ENCODE measurements at places on chromosomes 2 and 18.

GRCh38 chr18:22493940-22494339 lies 76.2 kb upstream of the CTAGE1 start:
- no peak overlapping the region for H3K27ac ChIP-seq
- DNase-seq, result no peak
- H3K4me3 ChIP-seq, result no peak overlapping the region
- no peaks in the 10 kb centered on the region for H3K36me3 ChIP-seq
- H3K27me3 ChIP-seq, result no peaks in the 10 kb centered on the region
- H3K4me1 ChIP-seq, result no peaks in the 10 kb centered on the region

DNA sequence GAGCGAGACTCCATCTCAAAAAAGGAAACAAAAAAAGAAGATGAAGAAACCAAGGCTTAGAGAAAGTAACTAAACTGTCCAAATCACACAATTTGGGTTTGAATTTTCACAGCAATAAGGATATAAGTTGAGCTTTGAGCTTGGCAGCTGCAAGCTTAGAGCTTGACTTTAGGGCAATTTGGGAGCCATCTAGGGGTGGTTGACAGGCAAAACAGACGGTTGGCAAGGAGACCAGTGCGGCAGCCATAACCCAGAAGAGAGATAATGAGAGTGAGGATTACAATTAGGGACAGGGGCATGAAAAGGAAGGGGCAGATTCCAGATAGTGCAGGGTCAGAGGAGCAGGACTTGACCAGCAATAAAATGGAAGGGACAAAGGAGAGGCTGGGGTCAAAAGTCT lies 382.2 kb upstream of the HNRNPA3 start:
- peaks cover 6% of the 10 kb centered on the region for H3K4me1 ChIP-seq
- no peak overlapping the region for H3K4me3 ChIP-seq
- H3K36me3 ChIP-seq, result no peaks in the 10 kb centered on the region
- no peak for DNase-seq
- no peak overlapping the region for H3K27ac ChIP-seq
- no peaks in the 10 kb centered on the region for H3K27me3 ChIP-seq

DNA sequence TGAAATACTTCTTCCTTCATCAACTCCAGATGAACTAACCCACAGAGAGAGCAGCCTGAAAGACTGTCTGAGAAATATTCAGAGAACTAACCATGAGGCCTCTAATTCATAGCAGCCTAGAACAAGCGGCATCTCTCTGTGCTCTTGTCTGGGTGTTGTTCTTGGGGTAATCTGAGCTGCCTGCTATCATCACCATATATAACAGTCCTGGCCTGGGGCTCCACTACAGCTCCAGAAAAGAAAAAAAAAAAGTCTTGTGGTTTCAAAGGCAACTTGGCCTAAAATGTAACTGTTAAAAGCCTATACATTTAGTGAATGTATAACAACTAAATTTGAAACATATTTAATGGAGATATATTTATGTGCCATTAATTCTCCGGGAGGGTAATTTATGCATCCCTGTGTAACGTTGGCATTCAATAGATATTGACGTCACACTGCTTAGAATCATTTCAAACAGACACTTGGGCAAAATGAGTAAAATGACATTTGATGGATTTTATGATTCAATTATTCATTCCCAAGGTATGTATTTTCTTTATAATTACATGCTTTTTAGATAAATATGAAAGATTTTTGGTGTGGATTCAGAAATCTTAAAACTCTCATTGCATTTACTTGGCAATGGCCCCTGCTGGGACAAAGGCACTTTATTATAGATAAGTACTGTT lies 294.3 kb downstream of the HRH4 start:
- H3K27ac ChIP-seq, result no peak overlapping the region
- no peak for DNase-seq
- no peaks in the 10 kb centered on the region for H3K36me3 ChIP-seq

- H3K4me3 ChIP-seq, result no peak overlapping the region
- H3K27ac ChIP-seq, result no peak overlapping the region
- no peak for DNase-seq
- no peaks in the 10 kb centered on the region for H3K27me3 ChIP-seq
These were observed 18.9 kb upstream of the OTOS start for GRCh38 chr2:240159251-240159839.

DNA sequence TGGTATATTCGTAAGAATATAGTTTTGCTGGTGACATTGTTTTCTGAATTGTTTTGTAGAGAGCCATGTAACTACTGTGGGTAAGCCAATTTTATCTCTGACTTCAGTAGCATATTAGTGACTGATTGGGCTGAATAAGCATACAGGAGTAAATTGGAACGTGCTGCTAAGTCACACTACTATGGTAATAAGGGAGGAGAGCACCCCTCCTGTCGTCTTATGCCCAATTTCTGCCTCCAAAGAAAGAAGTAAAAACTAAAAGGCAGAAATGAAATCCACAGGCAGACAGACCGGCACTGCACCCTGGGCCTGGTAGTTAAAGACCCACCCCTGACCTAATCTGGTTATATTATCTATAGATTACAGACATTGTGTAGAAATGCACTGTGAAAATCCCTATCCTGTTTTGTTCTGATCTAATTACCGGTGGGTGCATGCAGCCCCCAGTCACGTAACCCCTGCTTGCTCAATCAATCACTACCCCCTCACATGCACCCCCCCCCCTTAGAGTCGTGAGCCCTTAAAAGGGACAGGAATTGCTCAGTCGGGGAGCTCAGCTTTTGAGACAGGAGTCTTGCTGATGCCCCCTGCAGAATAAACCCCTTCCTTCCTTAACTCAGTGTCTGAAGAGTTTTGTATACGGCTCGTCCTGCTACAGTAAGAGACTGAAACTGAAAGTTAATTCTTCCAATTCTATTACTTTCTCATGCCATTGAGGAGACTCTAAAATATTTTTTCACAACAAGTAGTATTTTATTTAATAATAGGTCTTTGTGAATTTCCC lies 167.0 kb downstream of the ZNF804A start:
- H3K27me3 ChIP-seq, result no peaks in the 10 kb centered on the region
- DNase-seq, result no peak
- H3K4me3 ChIP-seq, result no peak overlapping the region
- no peaks in the 10 kb centered on the region for H3K36me3 ChIP-seq
- no peak overlapping the region for H3K27ac ChIP-seq

DNA sequence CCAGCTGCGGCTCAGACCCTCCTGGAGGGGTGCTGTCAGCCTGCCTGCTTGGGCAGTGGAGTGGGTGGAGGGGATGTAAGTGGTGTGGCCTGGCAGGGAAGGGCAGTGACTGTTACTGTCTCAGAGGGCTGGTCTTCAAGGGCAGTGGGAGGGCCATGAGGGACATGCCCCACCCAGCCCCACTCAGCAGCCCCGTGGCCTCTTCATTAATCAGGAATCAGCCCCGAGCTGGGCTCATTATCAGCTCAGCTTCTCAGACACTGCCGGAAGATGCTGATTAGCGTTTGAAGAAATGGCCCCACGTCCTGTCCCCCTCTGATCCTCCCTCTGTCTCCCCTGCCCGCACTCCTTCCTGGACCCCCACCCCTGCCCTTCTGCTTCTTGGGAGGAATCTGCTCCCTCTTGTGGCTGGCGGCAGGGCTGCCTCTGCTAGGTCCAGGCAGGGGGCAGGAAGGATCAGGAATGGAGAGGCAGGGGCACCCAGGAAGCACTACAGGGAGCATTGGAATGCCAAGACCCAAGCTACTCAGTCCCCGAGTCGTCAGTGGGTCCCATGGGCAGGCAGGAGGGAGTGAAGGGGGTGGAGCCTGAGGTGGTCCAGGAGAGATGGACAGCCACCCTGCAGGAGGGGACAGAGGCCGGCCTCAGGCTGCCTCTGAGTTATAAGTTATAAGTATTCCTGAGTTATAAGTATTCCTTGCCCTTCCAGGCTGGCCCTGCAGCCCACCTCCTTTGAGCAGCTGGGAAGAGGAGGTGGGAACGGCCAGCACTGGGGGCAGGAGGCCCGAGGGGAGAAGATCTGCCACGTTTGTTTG lies 7.0 kb downstream of the ASIC4 start:
- H3K4me1 ChIP-seq, result peaks cover 19% of the 10 kb centered on the region
- DNase-seq, result no peak
- no peak overlapping the region for H3K27ac ChIP-seq
- peaks cover 62% of the 10 kb centered on the region for H3K27me3 ChIP-seq
- no peak overlapping the region for H3K4me3 ChIP-seq
